ENCODE measurements at places on chromosomes 6 and 20.

DNA sequence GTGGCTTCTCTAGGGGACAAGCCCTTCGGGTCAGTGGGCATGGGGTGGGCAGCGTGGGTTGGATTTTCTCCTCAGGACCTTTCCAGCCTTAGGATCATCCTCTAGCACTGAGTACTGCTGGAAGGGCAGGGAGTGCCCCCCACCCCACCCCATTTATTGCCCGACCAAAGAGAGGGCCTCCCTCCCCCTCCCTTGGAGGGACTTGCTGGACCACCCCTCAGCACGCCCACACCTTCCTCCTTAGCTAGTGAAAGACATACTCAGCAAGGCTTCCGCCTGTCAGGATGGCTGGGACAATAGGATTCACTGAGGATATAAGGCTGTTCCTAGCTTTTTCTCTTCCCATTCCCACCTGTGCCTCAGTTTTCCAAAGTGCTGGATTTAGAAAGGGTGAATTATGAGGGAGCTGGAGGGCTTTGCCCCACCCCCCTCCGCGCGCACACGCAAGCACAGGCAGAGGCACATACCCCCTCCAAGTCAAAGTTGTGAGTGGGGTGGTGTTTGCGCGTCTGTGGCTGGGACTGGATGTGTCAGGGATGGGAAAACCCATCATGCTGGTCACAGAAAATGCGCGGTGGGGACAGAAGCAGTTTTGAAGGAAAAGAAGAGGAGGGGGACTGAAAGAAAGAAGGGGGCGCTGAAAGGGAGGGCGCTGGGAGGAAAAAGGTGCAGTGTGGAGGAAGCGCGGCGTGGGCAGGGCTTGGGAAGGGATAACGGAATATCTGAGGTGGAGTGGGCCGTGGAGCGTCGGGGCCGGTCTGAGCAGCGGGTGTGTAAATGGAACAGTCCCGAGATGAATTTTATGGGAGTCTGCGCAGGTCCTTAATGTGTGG is 693 bp upstream of the SLC29A1 start:
- DNase-seq: no peak

DNA sequence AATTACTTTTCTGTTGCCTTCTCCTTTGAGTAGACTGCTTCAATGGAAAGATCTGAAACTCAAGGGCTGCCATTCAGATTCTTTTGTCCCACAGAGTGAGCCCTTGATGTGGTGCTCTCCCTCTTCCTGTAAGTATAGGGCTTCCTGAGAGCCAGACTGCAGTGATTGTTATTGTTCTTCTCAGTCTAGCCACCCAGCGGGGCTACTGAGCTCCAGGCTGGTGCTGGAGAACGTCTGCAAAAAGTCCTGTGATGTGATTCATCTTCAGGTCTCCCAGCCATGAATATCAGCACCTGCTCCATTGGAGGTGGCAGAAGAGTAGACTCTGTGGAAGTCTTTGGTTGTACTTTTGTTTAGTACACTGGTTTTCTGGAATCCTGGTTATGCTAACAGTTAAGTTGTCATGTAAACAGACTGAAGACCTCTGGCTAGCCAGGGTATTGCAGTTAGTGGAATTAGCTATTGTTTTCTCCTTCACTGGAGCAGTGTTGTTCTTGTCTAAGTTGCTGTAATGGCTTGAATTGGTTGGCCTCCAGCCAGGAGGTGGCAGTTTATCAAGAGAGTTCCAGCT is 240.9 kb downstream of the COL12A1 start:
- DNase-seq: no peak

GRCh38 chr6:133827766-133828165 is 61.1 kb upstream of the TCF21 start:
- no peak for DNase-seq

DNA sequence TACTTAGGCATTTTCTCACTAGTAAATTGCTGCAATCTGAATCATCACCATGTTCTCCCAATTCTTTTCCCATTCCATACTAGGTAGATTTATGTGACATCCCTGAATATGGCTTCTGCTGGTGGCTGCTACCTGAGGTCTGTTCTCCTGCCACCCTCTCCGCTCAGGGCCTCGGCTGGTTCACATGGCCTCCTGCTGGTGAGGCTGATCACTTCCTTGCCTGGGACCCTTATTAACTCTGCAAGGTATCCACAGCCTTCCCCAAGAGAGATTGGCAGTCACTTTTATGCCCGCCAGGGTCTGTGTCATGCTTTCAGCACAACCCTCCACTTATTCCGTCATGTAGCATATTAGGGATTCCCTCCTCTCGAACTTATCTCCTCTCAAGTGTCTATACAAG is 424.5 kb upstream of the FLRT3 start:
- DNase-seq: no peak

DNA sequence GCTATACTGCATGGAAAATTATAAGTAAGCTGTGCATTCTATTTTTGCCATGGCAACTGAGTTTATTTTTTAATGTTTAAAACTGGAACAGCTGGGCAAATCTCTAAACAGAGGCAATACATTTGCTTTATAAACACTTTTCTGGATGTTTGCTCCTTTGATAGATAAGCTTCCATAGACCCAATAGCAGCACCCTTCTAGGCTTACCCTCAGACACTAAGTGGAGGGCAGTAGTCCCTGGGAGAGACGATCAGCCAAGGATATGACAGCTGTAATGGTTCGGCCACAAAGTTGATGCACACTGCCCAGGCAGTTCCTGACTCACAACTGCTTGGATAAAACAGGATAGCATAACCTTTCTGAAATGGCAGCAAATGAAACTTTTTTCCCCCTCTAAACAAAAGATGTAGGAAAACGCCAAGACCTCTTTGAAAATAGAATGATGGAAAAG is 8.5 kb upstream of the MRPS10 start:
- DNase-seq: no peak

GRCh38 chr6:145629478-145629877 is 105.8 kb downstream of the EPM2A start:
- no peak for DNase-seq

- DNase-seq: no peak
Observed at GRCh38 chr20:51469046-51469445, 73.5 kb downstream of the NFATC2 start.

- no peak for DNase-seq
Observed at GRCh38 chr20:1995531-1996310, 1.9 kb upstream of the PDYN start.
